ENCODE measurements at places on chromosomes 7 and 10.

- no peak for DNase-seq
Measured at GRCh38 chr10:42646214-42646613, 7.8 kb upstream of the ZNF33B start.

- no peak for DNase-seq
Measured at GRCh38 chr7:150345012-150345411, 3.6 kb upstream of the RARRES2 start.

DNA sequence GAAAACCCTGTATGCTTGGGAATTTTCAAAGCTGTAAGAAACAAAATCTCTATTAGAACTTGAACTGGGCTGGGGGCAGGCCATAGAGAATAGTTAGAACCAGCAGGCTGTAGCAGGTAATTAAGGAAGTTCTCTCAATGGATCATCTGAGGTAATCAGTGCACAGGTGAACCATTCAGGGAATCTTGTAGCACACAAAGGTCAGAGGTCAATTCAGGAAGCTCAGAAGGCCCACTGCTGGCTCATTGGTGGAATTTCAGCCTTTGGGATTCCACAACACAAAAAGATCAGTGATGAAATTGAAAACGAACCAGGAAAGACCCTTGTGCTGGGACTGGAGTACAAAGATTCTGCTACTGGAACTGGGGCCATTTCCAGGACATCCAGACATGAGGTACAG is 82.0 kb downstream of the TMEM168 start:
- no peak for DNase-seq

DNA sequence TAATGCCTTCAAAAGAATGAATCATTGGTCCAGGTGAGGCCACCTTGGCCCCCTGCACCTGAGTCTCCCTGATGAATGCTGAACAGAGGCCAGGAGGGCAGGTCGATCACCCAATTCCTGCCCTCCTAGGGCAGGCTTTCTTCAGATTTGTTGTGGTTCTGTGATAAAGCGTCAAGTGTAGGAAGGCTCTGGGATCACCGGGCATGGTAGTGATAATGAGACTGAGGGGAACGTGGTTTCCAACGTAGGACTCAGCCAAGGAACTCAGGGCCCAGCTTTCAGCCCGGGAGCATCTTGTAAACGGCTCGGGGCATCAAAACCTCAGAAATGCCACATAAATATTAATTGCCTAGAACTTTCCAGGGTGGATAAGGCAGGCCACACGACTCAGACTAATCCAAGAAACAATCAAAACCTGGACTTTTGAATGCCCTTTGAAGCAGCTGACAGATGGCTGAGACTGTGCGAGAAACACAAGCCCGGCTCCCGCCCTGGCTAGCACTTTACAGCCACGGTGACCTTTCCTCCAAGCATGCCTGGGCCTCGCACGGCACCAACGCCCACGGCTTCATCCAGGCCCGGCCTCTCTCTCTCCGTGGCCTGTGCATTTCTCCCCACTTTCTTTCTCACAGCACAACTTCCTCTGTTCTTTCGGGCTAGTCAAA is 239.3 kb upstream of the GRB10 start:
- no peak for DNase-seq

DNA sequence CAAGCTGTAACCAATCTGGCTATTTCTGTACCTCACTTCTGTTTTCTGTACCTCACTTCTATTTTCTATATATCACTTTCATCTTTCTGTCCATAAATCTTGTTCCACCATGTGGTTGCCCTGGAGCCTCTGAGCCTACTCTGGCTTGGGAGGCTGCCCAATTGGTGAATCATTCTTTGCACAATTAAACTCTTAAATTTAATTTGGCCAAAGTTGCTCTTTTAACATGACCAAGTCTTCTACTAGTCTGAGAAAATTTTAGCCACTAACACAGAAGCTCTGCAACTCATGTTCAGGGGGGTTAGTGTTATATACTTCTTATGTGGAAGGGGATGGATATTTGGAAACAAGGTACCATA is 503.5 kb downstream of the KIF20B start:
- DNase-seq, result peak; percentile 85

DNA sequence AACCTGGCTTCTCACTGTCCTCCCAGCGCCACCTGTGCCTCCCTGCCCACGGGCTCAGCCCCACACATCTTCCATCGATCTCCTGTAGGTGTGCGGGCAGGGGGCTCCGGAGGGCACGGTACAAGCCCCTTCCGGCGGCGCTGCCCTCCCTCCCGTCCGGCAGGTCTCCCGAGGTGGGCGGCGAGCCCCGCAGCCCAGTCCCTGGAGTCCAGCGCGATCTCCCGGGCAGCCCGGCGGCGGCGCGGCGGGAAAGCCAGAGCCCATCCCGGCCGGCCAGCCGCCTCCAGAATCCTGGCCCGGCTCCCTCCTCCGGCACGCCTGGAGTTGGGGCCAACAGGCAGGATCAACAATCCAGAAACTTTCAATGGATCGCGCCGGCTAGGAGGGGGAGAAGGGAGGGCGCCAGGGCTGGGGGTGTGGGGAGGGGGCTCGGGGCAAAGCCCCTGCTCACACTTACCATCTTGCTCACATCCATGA is 100.1 kb downstream of the HIP1 start:
- DNase-seq, result no peak

DNA sequence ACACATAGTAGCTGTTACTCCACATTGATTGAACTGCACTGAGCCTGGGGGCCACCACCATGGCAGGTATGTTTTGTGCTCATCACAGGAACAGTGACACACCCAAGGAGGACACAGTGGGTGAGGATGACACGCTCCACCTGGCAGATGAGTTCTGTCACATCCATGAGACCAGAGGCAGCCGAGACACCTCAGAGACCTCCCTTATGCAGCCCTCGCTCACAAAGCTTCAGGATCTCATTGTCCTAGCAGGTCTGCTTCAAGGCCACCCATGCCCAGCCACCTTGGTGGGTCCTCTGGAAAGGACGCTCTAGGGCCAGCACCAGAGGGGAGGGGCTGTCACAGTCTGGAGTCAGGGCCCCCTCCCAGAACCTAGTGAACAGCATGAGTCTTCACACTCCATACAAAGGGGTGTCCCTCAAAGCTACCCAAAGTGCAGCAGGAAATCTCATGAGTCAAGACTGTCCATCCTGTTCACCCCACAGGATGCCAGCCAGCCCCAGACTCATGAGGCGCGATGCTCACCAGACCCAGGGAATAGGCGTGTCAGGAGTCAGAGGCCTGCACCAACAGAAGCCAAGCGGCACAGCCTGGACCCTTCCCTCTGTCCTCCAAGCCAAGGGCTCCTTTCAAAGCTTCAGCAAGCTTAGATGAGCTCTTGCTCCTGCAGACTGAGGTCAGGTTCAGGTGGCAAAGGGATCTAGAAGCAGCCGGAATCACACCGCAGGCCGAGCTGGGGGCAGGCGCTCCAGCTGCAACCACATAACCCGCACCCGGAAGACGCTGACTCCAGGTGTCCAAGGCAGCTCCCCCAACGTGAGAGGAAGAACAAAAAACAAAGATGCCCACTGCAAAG is 9.6 kb downstream of the FAM53B start:
- DNase-seq, result no peak

- DNase-seq, result no peak
Measured at GRCh38 chr10:109633846-109634245, 289.5 kb downstream of the XPNPEP1 start.

Data from amniotic epithelial cell (primary cell).